ENCODE measurements at places on chromosomes 4 and X.

- no peak for DNase-seq
These were observed 1655.5 kb upstream of the AGA start for GRCh38 chr4:179097741-179098140.

- DNase-seq: peak; percentile 52
These were observed 5.7 kb upstream of the IL13RA2 start for GRCh38 chrX:115023139-115023538.

DNA sequence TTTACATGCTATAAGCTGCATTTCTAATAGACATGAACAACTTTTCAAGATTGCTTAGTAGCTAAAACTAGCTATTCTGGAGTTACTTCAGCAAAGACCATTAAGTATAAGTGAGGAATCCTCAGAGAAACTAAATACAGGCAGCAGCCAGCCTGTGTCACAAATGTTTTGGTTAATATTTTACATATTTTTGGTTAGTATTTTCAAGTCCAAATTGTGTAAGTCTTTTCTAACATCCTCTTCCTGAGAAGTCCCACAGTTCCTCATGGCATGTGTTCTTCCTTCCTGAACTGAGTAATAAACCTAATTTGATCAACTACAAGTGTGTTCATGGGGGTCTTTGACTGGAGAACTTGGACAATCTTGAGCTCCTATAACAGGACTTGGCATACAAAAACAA, 42.4 kb upstream of the MCF2 start:
- no peak for DNase-seq

DNA sequence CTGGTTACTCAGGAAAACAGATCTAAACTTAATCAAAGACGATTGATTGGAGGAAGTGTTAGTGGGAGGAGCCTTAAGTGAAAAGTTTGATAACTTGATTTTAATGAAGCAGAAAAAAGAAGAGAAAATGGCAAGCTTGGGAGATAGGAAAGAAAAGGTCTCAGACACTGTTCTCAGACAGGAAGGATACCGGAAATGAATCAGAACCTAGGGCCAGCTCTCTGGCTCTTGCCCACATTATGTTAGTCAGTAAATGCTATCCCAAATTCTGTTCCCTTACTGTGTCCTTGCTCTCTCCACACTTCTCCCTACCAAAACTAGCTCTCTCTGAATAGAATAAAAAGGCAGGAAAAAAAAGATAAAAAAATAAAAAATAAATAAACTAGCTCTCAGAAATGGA, 48.6 kb upstream of the TMEM164 start:
- no peak for DNase-seq
